ENCODE measurements at places on chromosomes 7 and 10.

- no peak for DNase-seq
These were observed 160.5 kb downstream of the BAMBI start for GRCh38 chr10:28837613-28838390.

- no peak for DNase-seq
These were observed 28.2 kb downstream of the INPP5F start for GRCh38 chr10:119754085-119754484.

DNA sequence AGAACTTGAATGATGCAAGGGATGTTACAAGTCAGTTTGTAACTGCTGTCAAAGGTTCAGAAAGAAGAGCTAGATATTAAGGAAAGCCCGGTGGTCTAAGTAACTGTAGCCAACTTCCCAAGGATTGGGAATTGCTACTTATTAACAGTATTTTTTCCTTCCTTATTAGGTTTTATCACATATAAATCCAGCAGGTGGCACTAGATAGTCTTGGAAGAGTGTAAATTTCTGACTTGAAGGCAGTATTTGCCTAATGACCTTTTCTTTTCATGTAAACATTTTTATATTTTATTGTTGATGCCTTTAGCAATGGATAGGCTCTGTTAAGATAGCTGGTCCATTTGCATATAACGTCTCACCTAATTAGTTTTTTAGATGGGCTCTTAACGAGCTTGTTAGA is 51.2 kb downstream of the ANLN start:
- DNase-seq: no peak

GRCh38 chr7:93629291-93629801 is 54.8 kb upstream of the CALCR start:
- no peak for DNase-seq

DNA sequence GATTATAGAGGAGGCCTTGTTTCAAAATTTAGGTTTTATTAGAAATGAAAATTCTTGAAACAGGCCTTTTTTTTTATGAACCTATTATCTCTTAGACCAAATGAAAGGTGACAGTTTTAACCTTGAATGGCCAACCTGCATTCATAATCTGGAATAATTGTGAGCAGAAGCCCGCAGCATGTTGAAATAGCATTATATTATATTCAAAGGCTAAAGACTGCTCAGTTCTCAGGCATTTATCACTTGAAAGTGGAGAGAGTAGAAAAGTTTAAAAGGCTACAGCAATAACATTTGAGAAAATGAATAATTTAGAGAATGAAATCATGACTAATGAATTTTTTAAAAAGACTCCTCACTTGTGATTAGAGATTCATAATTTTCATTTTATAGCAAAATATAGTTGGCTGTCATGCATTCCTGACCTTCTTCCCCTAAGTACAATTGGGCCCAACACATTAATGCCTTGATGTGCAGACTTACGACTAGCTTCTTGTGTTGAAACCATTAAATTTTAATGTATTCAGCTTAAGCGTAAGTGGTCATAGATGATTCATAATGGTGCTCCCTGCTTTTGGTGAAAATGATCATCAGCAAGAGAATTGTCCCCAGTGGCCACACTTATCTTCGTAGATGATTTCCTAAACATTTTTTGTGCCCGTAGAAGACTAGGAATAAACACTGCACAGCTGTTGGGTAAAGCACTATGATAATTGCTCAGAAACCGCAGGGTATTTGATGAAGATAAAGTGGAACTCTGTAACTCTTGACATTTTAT is 346.6 kb upstream of the BMPER start:
- DNase-seq: peak; percentile 34

DNA sequence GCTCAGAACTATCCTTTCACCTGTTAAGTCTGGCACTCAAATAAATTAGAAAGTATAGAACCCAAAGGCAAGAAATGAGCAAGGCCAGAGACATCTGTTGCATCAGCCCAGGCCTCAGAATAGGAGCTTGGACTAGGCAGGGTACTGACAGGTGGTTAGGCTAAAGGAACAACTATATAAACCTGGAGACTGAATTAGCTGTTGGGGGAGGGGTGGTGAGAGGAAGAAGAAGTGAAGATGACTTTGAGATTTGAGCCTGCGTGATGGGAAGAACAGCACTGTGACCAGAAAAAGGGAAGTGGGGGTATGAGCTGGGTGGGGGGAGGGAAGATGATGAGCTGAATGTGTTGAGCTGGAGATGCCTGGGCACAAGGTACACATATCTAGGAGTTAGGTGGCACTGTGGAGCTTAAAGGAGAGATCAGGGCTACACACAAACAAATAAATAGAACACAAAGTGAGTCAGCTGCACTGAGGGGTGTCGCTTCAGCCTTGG is 244.7 kb downstream of the PTEN start:
- DNase-seq: no peak

DNA sequence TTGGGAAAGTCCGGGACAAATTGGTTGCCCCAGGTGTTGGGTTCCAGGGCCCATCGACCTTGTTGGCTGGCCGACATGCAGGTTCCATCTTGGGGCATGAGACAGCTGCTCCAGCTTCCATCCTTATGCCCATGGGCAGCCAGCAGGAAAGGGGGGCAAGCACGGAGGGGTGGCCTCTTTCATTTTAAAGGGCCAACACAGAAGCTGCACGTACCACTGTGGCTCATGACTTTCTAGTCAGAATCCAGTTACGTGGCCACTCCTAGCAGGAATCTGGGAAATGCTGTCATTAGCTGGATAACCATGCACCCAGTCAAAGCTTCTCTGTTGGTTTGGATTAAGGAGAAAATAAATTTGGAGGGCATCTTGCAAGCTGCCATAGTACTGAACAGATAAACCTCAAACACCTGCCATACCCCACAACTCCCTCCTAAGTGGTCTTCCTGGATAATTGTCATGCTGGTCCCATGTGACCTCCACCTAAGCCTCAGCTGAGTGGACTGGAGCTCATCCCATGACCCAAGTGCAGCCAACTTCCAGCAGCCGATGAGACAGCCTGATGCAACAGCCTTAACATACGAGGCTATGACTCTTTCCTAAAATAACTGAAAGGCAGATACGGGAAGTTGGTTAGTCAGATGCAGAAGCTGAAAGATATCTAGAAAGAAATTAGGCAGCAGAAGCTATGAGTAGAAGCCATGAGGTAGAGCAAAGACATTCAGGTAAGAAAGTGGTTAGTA is 21.4 kb upstream of the GSDME start:
- no peak for DNase-seq

- DNase-seq: no peak
These were observed 24.0 kb upstream of the ERCC6 start for GRCh38 chr10:49562893-49563292.

DNA sequence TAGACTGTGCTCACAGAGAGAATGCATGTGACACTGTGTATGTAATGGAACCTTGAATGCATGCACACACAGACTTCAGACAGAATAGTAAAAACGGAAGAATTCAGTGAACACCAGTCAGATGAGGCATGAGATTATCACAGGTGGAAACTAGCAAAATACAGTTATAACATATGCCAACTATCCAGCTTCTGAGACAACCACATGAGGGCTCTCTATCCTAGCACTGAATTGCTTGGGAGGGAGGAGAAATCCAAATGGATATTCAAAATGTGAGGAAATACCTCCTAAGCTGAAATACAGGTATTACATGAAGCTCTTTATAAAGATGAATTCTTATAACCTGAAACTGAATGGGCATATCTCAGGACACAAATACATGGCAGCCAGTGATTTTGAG is 30.6 kb downstream of the GARS1 start:
- DNase-seq: no peak

DNA sequence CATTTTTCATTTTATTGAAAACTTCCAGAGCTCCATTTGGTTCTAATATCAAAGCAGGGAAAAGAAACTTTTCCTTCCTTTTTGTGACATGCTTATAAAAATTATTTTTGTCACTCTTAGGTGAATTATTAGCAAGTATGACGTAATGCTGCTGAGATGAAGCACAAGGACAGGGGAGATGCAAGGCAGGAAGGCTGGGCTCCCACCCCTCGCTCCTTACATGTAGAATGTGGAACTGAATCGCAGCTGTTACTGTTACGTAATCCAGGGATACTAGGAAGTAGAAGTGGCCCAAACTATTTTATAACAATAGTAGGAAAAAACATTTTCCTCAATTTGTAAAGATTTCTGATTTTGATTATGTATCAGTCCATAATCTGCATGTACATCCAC is 17.1 kb upstream of the GTPBP4 start:
- DNase-seq: no peak

GRCh38 chr7:78218051-78218450 is 419.5 kb downstream of the PHTF2 start:
- no peak for DNase-seq

DNA sequence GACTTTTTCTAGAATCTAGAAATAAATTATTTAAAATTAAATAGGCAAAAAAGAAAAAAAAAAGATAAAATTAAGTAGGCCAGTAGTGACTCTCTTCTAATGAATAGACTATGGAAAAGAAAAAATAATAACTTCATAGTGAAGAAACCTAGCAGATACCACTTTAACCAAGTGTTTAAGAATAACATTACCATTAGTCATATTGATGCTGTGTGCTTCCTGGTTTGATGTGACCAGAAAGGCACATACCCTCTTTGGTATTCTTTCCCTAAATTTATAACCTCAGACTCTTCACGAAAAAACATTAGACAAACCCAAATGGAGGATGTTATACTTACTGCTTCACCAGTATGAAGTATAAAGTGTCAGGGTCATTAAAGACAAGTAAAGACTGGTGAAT is 42.6 kb downstream of the KIF20B start:
- DNase-seq: no peak

DNA sequence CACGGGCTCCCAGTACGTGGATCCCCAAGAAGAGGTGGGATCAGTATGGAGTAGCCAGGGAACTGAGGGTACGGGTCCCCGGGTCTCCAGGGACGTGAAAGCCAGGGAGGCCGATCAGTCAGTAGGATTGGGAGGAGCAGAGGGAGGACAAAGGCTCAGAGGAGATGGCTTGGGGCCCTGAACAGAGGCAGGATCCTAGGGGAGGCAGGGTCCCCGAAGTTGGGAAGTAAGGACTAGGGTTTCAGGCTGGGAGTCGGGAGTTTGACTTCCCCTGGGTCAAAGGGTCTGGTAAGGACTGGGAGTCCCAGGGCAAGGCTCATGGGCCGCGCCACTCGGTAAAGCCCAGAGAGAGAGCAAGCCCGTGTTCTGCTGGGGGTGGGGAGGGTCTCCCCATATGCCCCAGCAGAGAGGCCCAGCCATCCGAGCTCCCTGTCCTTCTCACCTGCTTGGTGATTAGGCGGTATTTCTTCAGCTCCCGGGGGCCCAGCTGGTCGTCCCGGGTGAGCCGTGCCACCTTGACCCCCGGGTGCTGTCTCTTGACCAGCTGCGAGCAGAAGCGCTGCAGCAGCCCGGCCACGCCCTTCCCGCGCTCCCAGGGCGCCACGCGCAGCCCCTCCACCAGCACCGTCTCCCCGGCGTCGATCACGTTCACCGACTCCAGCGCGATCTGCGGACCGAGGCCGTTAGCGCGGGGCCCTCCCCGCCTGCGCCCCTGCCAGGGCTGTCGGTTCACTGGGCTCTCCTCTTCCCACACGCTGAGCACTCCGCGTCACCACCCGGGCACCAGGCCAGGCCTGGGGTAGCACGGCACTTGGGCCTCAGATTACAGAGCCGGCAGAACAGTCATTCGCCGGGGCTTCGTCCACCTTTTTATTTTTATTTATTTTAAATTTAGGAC is 7.0 kb downstream of the NAT16 start:
- no peak for DNase-seq

- DNase-seq: no peak
These were observed 757.5 kb upstream of the COBL start for GRCh38 chr7:52074071-52074470.

GRCh38 chr7:114889646-114890285 is 32.1 kb upstream of the MDFIC start:
- DNase-seq: no peak

DNA sequence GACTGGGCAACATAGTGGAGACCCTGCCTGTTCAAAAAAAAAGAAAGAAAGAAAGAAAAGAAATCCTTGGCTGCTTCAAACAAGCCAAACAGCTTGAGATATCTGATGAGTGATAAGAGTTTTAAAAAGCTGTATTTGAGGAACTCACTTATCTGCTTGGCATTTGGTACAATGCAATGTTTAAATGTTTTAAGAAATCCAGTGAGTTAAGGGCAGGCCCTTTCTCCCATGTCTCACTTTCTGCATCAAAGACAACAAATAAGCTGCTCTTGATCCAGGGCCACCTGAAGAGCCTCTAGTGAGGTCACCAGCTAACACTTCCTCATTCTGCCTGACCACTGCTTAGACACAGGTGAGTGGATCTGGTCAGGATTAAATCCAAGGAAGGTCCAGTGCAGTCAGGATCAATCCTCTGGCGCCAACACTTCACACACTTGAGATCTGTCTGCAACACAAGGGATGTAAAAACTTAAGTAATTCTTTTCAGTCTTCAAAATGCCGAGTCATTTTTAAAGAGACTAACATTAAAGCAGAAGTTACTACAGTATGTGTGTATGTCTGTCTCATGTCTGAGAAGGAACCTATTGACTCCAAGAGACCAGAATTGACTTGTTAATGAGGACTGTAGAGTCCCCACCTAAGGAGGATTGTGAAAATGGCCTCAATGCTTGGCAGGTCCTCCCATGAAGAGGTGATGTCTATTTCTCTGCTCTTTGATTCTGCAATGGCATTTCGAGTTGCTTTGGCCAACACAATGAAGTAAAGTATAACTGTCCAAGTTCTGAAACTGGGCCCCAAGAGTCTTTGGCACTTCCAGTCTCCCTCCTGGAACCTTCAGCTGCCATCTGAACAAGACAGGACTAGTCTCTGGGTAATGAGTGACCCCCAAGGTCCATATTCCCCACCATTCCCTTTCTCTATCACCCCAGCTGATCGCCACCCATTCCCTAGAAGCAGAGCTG is 43.1 kb downstream of the CREB3L2 start:
- DNase-seq: no peak

GRCh38 chr7:47218378-47219176 is 363.3 kb downstream of the TNS3 start:
- DNase-seq: no peak

GRCh38 chr7:50923476-50923875 is 140.8 kb upstream of the GRB10 start:
- no peak for DNase-seq

DNA sequence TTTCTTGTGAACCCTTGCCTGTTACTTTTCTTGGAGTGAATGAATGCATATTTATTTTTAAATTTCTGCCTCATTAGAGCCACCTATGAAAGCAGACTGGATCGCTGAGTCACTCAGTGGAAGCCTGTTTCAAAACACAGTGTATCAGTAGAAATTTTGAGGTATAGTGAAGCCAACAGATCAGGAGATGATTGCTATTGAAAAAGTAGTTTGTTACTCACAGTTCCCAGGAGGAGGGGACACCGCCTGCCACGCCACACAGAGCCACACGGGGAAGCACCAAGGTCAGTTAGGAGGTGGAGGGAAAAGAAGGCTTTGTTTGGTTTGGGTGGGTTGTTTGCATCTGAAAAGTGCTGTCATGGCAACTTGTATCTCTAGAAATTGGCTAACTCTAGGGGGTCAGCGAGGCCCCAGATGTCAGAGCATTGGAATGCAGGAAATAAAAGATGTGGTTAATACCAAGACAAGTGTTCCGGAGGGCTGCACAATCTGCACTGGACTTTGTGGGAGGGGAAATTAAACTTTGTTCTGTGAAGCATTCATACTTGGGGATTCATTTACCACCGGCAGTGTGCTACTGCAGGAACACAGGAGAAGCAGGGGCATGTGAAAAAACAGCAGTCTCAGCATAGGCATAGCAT is 106.4 kb upstream of the SDK1 start:
- no peak for DNase-seq
